ENCODE measurements at places on chromosomes 3 and 15.

- DNase-seq, result no peak
Observed at GRCh38 chr3:184703657-184704056, 8.2 kb downstream of the MAGEF1 start.

GRCh38 chr3:172705170-172705569, 5.7 kb downstream of the NCEH1 start:
- no peak for DNase-seq

- DNase-seq, result no peak
Observed at GRCh38 chr3:172542999-172543398, 19.8 kb upstream of the TNFSF10 start.

GRCh38 chr3:72042397-72043203, 257.7 kb upstream of the PROK2 start:
- no peak for DNase-seq

GRCh38 chr15:43118829-43119228, 13.0 kb upstream of the UBR1 start:
- DNase-seq, result no peak

DNA sequence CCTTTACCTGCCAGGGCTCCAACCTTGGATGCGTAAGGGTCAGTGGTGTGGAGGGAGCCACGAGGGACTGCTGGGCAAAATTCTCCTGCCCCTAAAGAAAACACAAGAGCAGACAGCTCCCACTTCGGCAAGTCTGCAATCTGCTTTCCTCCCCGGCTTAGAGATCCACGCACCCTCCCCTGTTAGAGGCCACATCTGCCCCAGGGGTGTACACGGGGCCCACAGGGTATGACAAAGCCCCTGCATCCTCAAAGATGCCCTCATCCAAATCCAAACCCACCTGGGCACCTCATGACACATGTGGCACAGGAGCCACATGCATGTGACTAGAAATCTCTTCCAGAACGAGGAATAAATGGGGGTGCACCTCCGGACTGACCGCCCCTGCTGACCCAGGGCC, 25.5 kb downstream of the ZXDC start:
- DNase-seq, result no peak
